ENCODE measurements at places on chromosomes 3 and 15. TPM values are rescaled to one million over a fixed set of nuclear protein-coding genes. Genes with fewer than 3 reads are reported as not detected.

The IL12A gene
- total RNA-seq = 1.5 TPM

The BMF gene
- total RNA-seq = 14.3 TPM

The CILP gene
- 31.3 TPM for total RNA-seq

The IDH2 gene
- 77.2 TPM for total RNA-seq

The BTLA gene
- total RNA-seq = not detected

The SLC28A1 gene
- not detected for total RNA-seq

The AGBL1 gene
- total RNA-seq = 0.28 TPM

The CDCP1 gene
- total RNA-seq = 0.83 TPM

GRCh38 chr3:5276934-5277333 is 89.4 kb downstream of the EDEM1 start:
- DNase-seq = no peak

- no peak for DNase-seq
These were observed 196.9 kb downstream of the CLSTN2 start for GRCh38 chr3:140131895-140132294.

GRCh38 chr3:162742159-162742717 is 1245.6 kb downstream of the OTOL1 start:
- DNase-seq = no peak

DNA sequence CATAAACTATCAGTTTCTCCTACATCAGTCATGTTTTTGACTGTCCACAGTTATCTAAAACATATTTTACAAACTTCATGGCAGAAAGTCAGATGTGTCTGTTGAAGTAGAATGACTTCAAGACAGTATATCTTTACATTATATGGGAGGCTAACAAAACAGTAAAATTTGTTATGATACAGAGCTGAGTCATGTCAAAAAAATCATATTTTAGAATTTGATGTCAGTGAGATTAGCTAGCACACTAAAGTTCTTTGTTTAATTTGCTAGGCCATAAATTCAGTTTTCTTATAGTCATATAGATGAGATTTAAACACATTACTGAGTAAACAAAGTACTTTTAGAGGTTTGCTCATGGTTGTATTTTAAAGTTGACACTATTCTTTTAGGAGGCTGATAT is 80.3 kb upstream of the IGSF10 start:
- no peak for DNase-seq

GRCh38 chr3:171966533-171967136 is 72.7 kb upstream of the FNDC3B start:
- DNase-seq = no peak

DNA sequence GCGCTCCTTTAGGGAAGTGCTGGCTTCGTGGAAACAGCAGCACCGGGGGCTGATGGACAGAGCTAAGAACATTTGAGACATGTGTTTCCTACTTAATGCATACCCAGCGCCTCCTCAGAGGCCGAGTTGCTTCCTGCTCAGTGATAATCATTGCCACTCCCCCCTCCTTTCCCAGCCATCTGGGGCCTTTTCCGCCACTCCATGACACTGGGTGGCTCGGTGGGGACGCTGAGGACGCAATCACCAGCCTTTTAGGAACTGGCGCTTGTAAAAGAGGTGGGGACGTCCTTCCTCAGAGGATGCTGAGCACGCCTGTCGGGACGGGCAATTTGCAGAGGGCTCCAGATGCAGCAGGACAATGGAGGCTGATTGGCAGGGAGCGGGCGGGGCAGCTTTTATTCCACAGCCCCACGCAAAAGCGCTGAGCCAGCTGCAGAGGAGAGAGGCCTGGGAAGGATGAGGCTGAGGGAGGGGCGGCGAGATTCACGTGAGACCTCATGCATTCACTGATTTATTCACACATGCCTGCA is 22.2 kb upstream of the IQSEC1 start:
- no peak for DNase-seq

DNA sequence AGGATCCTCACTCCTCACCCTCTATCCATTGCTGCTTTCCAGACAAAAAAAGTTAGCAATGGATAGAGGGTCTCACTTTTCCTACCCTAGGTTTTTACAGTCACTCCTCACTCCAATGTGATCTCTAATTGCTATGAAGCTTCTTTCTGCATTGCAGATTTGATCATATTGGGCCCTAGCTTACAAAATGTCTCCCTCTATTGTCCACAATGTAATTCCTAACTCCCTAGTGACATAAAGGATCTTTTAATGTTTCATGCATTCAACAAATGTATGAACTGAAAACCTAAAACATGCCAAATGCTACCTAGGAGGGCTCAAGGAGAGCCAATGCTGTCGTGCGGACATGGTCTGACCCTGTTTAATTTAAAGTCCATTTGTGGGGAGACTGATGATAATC is 234.8 kb downstream of the CADM2 start:
- no peak for DNase-seq

- no peak for DNase-seq
These were observed 99.6 kb downstream of the PGPEP1L start for GRCh38 chr15:98907927-98908471.

DNA sequence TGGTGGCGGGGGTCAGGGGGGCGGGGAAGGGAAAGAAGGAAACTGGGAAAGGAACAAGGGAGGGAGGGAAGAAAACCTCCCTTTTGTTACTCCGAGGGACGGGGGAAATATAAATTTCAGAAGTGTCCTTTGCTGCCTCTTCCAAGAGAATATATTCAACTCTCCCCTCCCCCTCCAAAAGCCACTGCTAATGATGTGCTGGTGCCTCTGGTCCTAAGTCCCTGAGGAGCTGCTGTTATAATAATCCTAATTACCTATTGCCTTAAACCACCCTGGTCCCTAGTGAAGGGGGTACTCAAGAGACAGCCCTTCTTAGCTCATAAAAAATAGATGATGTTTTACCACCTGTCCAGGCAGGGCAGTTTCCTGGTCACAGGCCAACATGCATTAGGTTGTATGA is 118.3 kb upstream of the TRIM42 start:
- DNase-seq = no peak

- DNase-seq = no peak
These were observed 511.3 kb downstream of the OCA2 start for GRCh38 chr15:27587810-27588209.

- peak; percentile 30 for DNase-seq
These were observed 202.5 kb downstream of the UBE3A start for GRCh38 chr15:25236143-25236860.

GRCh38 chr3:71087143-71088018 is 496.1 kb downstream of the FOXP1 start:
- no peak for DNase-seq

- DNase-seq = no peak
These were observed 117.3 kb upstream of the NEO1 start for GRCh38 chr15:72934921-72935320.

DNA sequence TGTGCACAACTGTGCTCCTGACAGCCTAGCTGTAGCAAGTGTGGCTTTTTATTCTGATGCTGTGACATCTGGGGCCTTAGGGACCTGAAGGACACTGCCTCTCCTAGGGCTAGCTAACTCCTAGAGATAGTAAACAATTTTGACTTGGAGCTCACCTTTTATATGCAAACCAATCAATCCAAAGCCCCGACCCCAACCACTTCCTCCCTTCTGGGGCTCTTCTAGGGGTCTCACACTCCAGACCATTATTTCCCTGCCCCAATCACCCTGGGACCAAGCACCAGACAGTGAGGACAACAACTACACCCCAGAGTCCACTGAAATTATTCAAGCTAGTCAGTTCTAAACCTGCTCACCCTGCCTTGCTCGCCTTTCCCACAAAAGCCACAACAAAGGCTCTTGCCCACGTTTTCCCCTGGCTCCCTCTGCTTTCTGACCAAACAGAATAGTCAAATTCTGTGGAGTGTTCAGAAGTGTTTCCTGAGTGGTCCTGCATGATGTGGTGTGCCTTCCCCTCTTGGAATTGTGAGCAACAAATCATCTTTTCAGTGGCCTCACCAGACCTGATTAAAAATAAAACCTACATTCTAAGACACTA is 84.2 kb upstream of the WNT5A start:
- no peak for DNase-seq

DNA sequence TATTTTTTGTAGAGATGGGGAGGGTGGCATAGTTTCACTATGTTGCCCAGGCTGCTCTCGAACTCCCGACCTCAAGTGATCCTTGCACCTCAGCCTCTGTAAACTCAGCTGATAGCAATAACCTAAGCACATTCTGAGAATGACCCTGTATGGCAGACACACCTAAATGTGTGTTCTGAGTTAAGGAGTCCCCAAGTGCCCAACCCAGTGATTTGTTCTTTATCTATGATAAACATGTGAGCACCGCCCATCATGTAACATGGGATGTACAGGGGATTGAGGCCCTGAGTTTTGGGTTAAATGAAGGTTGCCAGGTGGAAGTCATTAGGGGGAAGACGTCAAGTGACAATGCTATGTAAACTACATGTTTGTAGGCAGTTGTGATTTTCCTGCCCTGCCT is 5.7 kb downstream of the NCEH1 start:
- no peak for DNase-seq
